ENCODE measurements at places on chromosomes 16 and 17. TPM values are rescaled to one million over a fixed set of nuclear protein-coding genes. Genes with fewer than 3 reads are reported as not detected.
A peak's percentile ranks its signal among the peaks of the same experiment; 100 is the strongest.

The GAS2L2 gene
- total RNA-seq = 1.4 TPM

GRCh38 chr16:48292452-48292851 is 45.1 kb upstream of the ABCC11 start:
- DNase-seq = no peak

DNA sequence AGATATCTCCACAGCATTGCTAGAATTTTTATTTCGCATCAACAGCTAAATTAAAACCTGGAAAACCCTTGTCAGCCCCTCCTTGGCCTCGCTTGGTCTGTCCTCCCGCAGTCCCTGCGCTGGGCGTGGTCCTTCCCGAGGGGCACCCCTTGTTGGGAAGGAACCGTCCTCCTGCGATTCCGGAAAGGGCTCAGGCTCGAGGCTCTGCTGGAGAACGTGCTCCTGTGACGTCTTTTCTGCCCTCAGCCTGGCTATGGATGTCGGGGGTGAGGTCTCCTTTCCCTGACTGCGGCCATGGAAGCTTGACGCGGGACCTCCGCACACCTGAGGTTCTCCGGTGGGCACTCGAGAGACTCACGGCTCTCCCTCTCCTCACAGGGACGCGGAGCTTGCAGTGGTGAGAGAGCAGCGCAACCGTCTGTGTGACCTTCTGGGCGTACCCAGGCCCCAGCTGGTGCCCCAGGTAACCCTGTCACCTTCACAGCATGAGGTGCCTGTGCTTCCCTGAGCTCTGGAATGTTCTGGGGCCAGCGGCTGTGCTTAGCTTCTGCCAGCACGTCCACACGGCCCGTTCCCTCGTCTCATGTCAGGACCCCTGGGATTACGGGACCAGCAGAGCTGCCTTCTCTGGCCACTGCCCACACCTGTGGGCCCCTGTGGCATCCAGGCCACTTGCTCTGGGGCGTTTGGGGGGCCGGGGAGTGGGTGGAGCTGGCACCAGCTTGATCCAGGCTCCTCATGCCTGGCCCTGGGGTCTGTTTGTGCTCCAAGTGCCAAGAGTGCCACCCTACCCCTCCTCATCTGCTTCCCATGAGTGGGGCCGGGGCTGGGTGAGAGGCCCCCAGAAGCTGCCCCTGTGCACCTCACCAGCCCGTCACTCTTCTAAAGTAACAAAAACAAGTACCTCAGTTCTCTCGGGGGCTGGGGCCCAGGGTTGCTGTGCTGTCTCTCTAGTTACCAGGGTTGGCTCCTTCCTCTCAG is 101.5 kb upstream of the ZNF750 start:
- DNase-seq = no peak

The C1QTNF1 gene
- 41.7 TPM for total RNA-seq

DNA sequence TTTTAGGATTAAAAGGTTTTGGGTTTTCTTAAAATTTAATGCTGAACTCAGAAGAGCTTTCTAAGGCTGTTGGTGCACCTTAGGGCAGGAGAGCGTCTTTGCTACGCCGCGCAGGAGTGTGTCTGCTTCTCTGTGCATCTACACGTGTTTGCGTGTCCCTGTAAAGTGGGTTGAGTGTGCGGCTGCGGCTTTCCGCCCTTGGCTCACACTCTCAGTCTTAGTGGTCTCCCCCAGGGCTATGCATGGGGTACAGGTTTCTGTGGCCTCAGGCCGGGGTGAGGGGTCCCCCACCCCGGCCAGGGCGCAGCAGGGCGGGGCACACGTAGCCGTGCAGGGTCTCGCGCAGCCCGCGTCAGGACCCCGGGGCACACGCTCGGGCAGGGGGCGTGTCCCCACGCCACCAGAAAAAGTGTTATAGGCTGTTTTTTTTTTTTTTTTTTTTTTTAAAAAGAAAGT is 727 bp upstream of the TENT4B start:
- no peak for DNase-seq

DNA sequence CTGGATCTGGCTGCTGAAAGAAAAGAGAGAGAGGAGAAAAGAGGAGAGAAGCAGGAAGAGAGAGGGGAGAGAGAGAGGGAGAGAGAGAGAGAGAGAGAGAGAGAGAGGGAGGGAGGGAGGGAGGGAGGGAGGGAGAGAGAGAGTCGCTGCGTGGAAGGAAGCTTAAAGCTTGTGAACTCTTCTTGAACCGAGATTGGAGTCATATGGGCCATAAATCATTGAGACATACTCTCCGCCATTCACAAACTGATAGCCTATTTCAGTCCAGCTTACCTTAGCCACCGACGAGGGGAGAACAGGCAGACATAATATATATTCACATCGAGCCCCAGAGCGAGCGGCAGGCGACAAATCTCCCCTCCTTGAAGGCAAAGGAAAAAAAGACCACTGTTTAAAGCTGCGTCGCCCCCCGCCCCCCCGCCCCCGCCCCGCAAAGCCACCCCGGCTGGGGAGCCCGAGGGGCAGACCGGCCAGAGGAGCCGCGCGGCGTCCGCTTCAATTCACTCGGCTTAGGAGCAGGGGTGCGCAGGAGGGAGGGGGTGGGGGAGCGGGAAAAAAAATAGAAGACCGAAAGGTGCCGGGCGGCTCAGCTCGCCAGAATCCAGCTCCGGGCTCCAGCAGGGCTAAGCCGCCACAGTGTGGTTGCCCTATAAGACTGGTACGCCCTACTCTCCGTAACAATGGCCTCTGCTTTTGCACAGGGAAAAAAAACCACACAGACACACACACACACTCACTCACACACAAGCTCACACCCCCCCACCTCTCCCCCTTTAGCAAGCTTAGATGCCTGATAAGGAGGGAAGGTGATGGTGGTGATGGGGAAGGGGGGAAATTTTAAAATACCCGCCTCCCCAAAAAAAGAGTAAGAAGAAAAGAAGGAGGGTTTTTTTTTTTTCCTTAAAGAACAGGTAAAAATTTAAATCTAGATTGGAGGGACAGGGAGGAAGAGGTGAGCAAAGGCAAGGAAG is 10.6 kb upstream of the HOXB2 start:
- peak; percentile 92 for DNase-seq

- DNase-seq = peak; percentile 85
These were observed 964 bp upstream of the FAAP100 start for GRCh38 chr17:81553018-81553615.

- no peak for DNase-seq
These were observed 74.6 kb upstream of the SOX9 start for GRCh38 chr17:72046178-72046577.

GRCh38 chr16:86396901-86397311 is 113.4 kb upstream of the FOXF1 start:
- peak; percentile 69 for DNase-seq

- DNase-seq = no peak
These were observed 3.2 kb upstream of the MRPL58 start for GRCh38 chr17:75009139-75009724.

DNA sequence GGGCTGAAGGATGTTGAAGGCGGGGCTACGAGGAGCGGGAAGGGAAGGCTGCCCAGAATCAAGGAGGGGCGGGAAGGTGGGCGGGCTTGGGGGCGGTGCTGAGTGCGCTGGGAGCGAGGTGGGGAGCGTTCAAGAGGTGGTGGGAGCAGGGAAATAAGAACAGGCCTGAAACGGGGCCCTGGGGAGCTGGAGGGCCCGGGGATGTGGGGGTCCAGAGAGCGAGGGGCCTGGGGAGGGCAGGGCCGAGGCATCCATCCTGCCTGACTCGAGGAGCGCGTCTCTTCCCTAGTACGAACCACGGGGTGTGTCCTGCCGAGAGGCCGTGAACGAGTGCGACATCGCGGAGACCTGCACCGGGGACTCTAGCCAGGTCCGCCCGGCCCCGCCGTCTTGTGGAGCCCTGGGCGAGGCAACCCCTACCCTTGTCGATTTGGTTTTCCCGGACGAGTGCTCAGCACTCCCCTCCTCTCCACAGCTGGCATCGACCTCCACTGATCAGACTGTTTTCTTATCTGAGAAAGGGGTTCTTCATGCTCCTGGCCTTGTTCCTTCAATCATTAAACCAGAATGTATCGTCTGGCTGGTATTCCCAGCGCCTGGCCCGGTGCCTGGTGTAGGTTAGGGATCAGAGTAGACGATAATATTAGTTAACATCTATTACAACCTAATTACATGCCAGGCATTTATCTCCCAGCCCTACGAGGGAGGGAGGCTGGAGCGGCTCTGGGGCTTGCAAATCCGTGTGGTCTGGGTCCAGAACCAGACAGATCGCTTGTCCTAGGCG is 17.2 kb downstream of the ADAM11 start:
- no peak for DNase-seq

DNA sequence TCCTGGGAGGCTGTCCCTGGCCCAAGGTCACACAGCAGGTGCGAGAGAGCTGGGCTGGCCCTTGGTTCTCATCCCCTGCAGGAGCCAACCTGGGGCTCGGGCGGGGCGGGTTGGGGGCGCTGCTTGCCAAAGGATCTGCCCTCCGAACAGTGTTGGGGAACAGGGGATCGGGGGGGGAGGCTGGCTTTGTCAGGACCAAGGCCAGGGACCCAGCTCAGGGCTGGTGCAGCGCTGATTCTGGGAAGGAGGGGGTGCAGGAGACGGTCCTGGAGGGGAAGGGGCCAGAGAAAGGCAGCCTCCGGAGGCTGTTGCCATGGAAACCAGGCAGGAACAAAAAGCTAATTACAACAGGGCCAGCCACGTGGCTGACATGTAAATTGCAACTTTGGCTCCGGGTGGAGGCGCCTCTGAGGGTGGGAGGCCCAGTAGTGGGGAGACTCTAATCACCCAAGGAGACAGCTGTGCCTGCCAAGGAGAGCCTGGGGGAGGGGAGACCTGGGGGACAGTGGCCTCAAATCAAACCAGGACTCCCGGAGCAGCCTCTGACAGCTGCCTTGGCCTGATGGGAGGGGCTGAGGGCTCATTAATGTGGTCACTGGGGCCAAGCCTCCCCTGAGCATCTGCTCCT is 1.3 kb downstream of the TUBB3 start:
- peak; percentile 50 for DNase-seq

GRCh38 chr16:82027629-82028064 is 7.4 kb upstream of the HSD17B2 start:
- no peak for DNase-seq

DNA sequence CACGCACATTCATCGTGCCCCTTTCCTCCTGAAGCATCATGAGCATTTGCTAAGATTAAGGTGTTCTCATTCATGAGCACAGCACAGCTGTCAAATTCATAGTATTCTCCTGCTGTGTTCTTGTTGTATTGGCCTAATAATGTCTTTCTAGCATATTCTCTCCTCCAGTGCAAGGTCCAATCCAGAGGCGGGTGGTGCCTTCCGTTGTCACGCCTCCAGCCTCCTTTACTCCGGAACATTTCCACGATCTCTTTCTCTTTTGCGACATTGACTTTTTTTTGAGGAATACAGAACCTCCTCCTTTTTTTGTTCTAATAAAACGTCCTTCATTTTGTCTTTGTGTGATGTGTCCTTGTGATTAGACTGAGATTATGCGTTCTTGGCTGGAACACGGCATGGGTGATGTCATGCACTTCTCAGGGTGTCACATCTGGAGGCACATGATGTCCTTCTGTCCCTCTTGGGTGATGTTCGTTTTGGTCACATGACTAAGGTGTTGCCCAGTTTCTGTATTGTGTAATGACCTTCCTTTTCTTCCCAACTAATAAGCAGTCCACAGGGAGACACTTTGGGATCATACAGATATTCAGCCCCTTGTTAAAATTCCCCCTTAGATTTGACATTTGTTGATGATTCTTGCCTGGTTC is 66.3 kb downstream of the CLEC16A start:
- DNase-seq = no peak

DNA sequence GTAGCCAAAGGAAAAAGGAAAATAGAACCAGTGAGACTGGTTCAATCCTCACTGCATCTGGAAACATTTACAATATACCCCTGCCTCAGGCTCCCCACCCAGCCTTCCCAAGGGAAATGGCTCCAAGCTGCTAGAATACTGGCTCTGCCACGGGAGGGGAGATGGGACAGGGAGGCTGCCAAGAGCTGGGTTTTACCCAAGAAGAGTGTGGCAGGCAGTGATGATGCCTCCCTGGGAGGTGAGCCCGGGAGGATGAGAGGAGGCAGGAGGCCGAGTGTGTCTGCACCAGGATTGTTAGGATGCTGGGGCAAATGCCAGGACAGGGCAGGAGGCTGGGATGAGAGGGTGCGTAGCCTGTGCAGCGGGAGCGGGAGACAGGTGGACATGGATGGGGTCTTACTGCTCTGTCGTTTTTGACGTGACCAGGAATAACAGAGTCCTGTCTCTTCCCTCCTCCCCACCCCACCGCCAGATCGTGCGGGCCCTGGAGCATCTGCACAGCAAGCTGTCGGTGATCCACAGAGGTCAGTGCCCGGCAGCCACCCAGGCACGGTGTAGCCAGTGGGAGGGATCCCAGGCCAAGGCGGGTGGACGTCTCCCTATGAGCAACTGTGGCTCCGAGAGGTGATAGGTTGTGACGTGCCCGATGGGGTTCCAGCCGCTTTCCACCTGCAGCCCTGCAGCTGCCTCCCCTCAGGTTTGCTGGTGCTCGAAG is 18.4 kb downstream of the MAP2K3 start:
- no peak for DNase-seq

DNA sequence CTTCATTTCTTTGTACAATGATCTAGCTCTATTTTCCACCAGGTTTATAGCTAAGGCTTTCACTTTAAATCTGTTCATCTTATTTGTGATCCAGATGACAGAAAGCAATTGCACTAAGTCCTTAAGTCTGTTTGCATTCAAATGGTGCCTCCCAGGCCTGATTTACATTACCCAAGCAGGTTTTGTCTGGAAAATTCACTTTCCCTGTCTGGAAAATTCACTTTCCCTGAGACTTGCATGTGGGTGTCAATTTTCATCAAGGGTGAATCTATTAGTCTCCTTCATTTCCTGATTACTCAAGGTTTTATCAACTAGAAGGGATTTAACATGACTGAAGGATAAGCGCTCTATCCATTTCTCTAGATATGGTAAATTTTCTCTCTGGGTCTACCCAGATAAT is 1480.2 kb upstream of the GOT2 start:
- DNase-seq = peak; percentile 20

- no peak for DNase-seq
These were observed 25.0 kb downstream of the LGALS3BP start for GRCh38 chr17:78954684-78955083.

The ODAD4 gene
- not detected for total RNA-seq

All from umbilical cord (tissue), 2 donors.